Heart left ventricle (tissue), 16 donors: ENCODE measurements at places on chromosomes 3 and 15. TPM values are rescaled to one million over a fixed set of nuclear protein-coding genes. Genes with fewer than 3 reads are reported as not detected.
A peak's percentile ranks its signal among the peaks of the same experiment; 100 is the strongest.

Gene CAMK2N2
- not detected for total RNA-seq

- no peak overlapping the region for H3K4me3 ChIP-seq
- no peaks in the 10 kb centered on the region for H3K36me3 ChIP-seq
- no peaks in the 10 kb centered on the region for H3K27me3 ChIP-seq
- DNase-seq: no peak
These were observed 230.0 kb upstream of the MCTP2 start for GRCh38 chr15:94001255-94001801.

DNA sequence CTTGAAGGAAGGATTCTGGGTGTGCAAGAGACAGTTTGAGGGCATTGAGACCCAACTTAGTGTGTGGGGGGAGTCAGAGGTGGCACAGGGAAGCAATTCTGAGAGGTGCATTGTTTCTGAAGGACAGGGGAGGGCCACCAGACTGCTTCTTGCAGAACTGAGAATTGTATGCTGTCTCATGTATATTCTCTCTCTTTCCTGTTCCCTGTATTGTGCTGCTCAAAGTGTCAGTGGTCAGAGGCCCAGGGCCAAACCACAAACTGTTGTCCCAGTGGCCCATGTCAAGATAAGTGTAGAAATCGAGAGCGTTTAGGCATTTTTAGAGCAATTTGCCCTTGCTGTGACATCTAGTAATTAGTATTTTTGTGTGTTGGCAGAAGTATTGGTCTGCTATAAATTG, 567.1 kb downstream of the EDEM1 start:
- no peak for DNase-seq
- no peaks in the 10 kb centered on the region for H3K4me1 ChIP-seq
- H3K27me3 ChIP-seq: no peaks in the 10 kb centered on the region

Gene GCNT3
- total RNA-seq: not detected

GRCh38 chr3:55434789-55435188, 52.3 kb downstream of the WNT5A start:
- no peaks in the 10 kb centered on the region for H3K36me3 ChIP-seq
- no peak overlapping the region for H3K4me3 ChIP-seq
- no peak overlapping the region for H3K27ac ChIP-seq
- no peak for DNase-seq
- H3K27me3 ChIP-seq: peaks cover 8% of the 10 kb centered on the region

GRCh38 chr3:14440168-14440518, 37.7 kb downstream of the SLC6A6 start:
- H3K27ac ChIP-seq: no peak overlapping the region
- peaks cover 30% of the 10 kb centered on the region for H3K4me1 ChIP-seq
- no peak overlapping the region for H3K4me3 ChIP-seq
- peak; percentile 23 for DNase-seq
- no peaks in the 10 kb centered on the region for H3K27me3 ChIP-seq

Gene CPNE9
- total RNA-seq: not detected

DNA sequence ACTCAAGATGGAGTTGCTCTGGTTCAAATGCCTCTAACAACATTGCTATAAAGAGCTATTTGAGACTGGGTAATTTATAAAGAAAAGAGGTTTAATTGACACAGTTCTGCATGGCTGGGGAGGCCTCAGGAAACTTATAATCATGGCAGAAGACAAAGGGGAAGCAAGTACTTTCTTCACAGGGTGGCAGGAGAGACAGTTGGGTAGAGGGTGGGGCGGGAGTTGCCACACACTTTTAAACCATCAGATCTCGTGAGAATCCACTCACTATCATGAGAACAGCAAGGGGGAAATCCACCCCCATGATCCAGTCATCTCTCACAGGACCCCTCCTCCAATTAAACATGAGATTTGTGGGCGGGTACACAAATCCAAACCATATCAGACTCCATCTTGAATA, 30.7 kb downstream of the MAP2K5 start:
- no peaks in the 10 kb centered on the region for H3K36me3 ChIP-seq
- no peaks in the 10 kb centered on the region for H3K4me1 ChIP-seq
- H3K27me3 ChIP-seq: no peaks in the 10 kb centered on the region
- H3K4me3 ChIP-seq: no peak overlapping the region

- DNase-seq: no peak
- H3K36me3 ChIP-seq: no peaks in the 10 kb centered on the region
- H3K27me3 ChIP-seq: no peaks in the 10 kb centered on the region
- H3K27ac ChIP-seq: no peak overlapping the region
- no peaks in the 10 kb centered on the region for H3K4me1 ChIP-seq
These were observed 75.7 kb downstream of the C3orf38 start for GRCh38 chr3:88225326-88226008.

Gene EHHADH
- 12.4 TPM for total RNA-seq

DNA sequence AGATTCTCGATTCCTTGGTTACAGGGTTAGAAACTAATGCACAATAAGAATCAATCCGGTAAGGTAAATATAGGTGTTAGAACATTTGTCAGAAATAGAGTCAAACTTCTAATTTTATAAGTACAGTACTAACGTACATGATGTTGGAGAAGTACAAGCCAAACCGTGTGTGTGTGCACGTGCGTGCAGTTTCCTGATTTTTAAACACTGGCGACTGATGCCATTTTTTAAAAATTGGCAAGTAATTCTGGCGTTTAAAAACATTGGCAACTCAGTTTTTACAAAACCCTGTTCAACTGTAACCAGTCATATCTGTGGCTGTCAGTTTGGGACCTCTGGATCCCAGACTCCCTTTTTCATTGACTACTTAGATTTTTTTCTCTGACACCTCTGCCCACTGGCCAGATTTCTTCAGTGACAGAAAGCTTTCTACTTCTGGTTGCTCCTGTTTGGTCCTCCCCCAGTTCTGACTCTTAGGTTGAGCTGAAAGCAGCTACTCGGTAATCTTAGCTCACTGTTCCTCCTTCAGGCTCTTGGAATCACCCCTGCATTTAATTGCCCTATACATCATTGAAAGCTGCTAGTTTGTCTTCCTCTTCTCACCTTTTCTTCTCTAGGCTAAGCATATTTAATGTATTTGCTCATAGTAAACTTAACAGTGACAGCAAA, 843 bp downstream of the ATG7 start:
- no peaks in the 10 kb centered on the region for H3K27me3 ChIP-seq
- H3K27ac ChIP-seq: no peak overlapping the region
- H3K4me1 ChIP-seq: peaks cover 7% of the 10 kb centered on the region
- H3K36me3 ChIP-seq: no peaks in the 10 kb centered on the region
- DNase-seq: no peak
- peak overlapping the region; percentile 86 for H3K4me3 ChIP-seq

- H3K27ac ChIP-seq: no peak overlapping the region
These were observed 381.0 kb downstream of the SOX2 start for GRCh38 chr3:182092662-182093262.

DNA sequence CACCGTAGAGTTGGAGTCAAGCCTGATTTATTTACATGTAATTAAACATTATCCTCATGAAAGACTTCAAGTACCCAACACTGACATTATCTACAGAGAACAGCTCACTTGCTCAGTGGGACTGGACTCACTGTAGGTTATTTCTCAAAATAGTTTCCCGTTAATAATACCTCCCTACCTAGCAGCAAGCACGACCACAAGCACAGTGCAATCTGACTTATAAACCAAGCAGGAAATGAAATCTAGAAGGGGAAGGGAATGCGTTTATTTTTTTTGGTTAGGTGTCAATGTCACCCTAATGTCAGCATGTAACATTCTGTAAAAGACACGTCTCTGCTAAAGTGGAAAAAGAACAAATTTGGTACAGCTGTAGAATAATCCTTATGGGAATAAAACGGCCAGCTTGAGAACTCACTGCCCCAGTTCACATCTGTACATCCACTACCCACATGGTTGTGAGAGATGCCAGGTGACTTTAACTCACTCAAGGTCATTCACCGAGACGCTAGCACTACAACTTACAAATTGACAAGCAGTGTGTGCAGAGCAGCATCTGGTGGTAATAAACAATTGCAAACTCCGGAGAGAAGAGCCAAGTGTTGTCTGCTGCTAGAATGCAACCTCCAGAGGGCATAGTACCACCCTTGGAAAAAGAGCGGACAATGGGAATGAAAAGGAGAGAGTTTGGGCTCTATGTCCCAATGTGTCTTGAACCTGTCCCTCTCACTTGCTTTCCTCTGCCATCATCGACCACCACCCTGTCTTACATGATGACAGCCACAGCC, 242.5 kb downstream of the CADPS start:
- no peaks in the 10 kb centered on the region for H3K36me3 ChIP-seq
- no peak for DNase-seq
- no peak overlapping the region for H3K4me3 ChIP-seq

- H3K27me3 ChIP-seq: peaks cover 9% of the 10 kb centered on the region
- no peak overlapping the region for H3K4me3 ChIP-seq
- peaks cover 6% of the 10 kb centered on the region for H3K4me1 ChIP-seq
These were observed 23.7 kb downstream of the PRR23E start for GRCh38 chr3:127216415-127217261.

GRCh38 chr15:54033356-54033860, 55.2 kb downstream of the UNC13C start:
- no peaks in the 10 kb centered on the region for H3K36me3 ChIP-seq
- H3K27me3 ChIP-seq: no peaks in the 10 kb centered on the region
- H3K4me1 ChIP-seq: no peaks in the 10 kb centered on the region
- no peak overlapping the region for H3K4me3 ChIP-seq
- DNase-seq: no peak

- H3K27ac ChIP-seq: no peak overlapping the region
- DNase-seq: no peak
- H3K4me3 ChIP-seq: no peak overlapping the region
- H3K4me1 ChIP-seq: peaks cover 12% of the 10 kb centered on the region
These were observed 41.3 kb downstream of the FAM174B start for GRCh38 chr15:92614301-92614700.
